ENCODE measurements at places on chromosomes 12 and 14. TPM values are rescaled to one million over a fixed set of nuclear protein-coding genes. Genes with fewer than 3 reads are reported as not detected.

Gene SLC7A8
- 0.33 TPM for total RNA-seq

Gene KRR1
- 58.1 TPM for total RNA-seq

Gene PPM1H
- 4.3 TPM for total RNA-seq

Gene OTX2
- not detected for total RNA-seq

Gene PTPN6
- total RNA-seq, result 1.2 TPM

Gene SLC7A7
- 6.9 TPM for total RNA-seq

Gene SMCO2
- total RNA-seq, result not detected

Gene RNASE3
- not detected for total RNA-seq

Gene LRRC23
- total RNA-seq, result 2.5 TPM

Gene IFI27
- total RNA-seq, result 22.2 TPM

Gene LBHD2
- not detected for total RNA-seq

Gene CFAP54
- total RNA-seq, result 15.0 TPM

Gene FANCM
- total RNA-seq, result 15.0 TPM

Gene FITM1
- not detected for total RNA-seq

Gene DACT1
- 1.1 TPM for total RNA-seq

Gene CIROP
- total RNA-seq, result not detected

Gene HSPA2
- total RNA-seq, result 8.7 TPM

Gene SIX6
- not detected for total RNA-seq
